Esophagus muscularis mucosa (tissue), 4 donors: ENCODE measurements at places on chromosomes 12 and 14. TPM values are rescaled to one million over a fixed set of nuclear protein-coding genes. Genes with fewer than 3 reads are reported as not detected.

GLIPR1 gene
- total RNA-seq = 10.9 TPM

PKP2 gene
- 1.3 TPM for total RNA-seq

IL22 gene
- not detected for total RNA-seq

C1QL4 gene
- not detected for total RNA-seq

CIDEB gene
- 9.5 TPM for total RNA-seq
